ENCODE measurements at places on chromosomes 1 and 21. TPM values are rescaled to one million over a fixed set of nuclear protein-coding genes. Genes with fewer than 3 reads are reported as not detected.

- peak; percentile 73 for DNase-seq
Measured at GRCh38 chr1:157968508-157968907, 24.9 kb upstream of the KIRREL1 start.

- DNase-seq, result no peak
Measured at GRCh38 chr1:110915804-110916203, 42.9 kb downstream of the CD53 start.

GRCh38 chr1:109763646-109764415 is at the start of gene EPS8L3:
TSS of gene EPS8L3 (minus strand) at chr1:109763923. CDS start at chr1:109761749, 2,174 bp downstream.
- no peak for DNase-seq

DNA sequence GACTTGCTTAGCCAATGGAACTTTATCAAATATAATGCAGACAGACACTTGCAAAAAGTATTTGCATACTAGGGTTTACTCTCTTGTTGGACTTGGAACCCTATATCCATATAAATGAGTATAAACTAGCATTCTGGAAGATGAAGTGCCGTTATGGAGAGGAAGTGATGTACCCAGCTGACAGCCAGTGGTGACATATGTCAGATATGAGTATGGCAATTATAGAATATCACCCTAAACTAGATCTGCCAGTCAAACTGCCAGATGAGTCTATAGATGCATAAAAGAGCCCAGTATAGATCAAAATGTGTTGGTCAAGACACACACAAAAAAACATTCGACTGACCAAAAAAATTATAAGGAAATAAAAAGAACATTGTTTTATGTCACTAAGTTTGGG is 739.3 kb downstream of the PLA2G4A start:
- DNase-seq, result no peak

- DNase-seq, result no peak
Measured at GRCh38 chr1:44792736-44793502, 4.9 kb upstream of the BEST4 start.

DNA sequence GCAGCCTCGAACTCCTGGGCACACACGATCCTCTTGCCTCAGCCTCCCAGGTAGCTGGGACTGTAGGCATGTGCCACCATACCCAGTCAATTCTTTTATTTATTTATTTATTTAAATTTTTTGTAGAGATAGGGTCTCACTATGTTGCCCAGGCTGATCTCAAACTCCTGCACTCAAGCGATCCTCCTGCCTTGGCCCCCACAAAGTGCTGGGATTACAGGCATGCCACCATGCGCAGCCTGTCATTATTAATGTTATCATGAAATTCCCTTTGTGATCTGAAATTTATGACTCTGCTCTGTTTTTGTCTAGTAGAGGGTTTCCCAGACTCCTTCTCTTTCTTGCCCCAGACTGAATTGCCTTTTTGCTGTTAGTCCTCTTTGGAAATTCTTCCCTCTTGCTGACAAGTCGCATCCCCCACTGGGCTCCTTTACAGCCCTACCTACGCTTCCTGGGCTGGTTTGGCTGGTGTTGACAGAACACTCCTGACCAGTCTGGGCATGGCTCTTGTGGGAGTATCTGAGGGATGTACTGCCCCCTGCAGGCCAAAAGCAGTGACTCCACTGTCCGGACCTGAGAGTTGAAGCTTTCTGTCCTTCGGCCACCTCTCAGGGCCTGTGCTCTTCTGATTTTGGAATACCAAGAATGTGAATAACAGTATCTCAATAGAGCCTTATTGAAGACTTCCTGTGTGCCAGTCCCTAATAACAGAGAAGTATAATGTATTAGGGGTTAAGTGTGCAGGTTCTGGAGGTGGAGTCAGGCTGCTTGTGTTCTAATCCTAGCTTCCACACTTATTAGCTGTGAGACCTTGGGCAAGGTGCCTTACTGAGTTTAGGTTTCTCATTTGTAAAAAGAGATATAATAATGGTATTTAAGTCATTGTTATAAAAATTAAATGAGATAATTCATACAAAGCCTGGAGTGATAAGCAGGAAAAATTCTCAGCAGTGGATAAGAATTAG is 28.2 kb downstream of the TCEANC2 start:
- peak; percentile 56 for DNase-seq

DNA sequence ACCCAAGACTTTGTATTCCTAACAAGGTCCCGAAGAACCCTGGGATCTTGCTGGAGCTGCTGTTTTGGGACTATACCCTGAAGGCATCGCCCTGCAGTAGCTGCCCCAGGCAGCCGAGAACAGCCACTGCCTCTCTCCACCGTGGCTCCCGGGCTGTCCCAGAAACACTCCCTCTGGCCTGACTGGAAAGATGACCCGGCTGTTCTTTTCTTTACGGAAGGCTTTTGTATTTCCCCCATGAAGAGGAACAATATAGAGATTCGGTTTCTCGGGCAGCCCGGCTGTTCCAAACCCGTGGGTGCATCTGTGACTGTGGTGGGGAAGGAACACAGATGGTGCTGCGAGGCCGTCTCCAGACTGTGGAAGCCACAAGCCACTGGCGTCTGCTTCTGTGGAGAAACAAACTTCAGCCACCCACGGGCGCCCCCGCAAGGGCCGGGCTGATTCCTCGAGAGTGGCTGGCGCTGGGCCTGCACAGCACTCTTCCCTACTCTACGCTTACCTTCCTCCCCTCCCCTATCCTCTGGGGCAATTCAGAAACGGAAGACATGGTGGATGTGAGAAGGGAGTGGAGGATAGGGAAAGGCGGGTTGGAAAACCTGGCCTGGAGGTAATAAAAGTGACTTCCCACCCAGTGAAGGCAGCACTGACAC is 33.7 kb upstream of the VASH2 start:
- no peak for DNase-seq

DNA sequence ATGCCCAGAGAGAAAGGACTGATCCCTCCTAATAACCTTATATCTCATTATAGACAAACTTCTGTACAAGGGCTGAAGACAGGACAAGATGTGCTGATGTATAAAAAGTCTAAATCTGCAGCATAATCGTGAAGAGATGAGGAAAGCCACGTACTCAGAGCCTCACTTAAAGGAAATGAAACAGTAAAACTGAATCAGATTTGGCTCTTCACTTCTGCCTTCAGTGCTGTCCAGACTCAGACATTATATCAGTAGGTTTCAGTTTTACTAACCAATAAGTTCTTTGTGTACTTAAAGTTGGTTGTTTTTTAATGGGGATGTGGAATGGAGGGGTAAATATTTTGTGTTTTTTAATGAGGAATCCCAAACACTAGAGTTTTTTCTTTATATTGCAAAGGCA is 45.3 kb upstream of the RGS1 start:
- no peak for DNase-seq

- no peak for DNase-seq
Measured at GRCh38 chr1:43836267-43836951, 97.2 kb upstream of the ARTN start.

GRCh38 chr1:61620536-61620935 is 104.4 kb downstream of the TM2D1 start:
- DNase-seq, result no peak

DNA sequence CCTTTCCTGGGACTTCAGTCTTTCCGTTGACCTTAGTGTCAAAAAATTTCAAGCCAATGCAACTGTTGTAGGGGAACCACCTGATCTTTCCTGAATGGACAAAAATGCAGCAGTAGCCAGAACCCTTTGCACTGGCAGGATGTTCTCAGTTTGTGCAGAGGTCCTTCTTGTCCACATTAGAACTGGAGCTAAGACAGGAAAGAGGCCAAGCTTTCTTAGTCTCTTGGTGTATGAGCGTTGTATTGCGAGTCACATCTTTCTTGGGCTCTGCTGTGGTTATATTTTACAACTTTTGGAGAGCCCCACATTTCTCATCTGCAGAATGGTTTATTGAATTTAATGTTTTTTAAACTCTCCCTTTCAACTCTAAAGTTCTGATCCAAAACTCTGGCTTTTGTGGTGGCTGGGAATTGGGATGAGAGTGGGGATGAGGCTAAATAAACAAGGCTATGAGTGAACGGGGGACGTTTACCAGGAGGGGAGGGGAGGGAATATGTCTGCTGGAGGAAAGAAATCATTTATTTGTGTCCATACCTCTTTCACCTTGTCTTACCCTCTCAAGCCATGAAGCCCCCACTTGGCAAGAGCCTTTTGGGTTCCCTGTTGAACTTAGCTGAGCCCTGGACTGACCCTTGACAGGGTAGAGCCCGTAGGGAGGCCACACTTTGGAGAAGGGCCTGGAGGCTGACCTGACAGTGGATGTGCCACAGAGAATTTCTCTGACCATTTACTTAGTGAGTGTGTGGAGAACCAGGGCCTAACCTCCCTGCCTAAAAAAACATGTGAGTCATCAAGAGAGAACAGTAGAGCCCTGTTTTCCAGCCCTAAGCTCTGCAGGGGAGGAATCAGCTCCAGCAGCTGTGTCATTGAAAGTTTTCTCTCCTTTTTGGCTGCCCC is 586 bp downstream of the CHI3L2 start:
- peak; percentile 81 for DNase-seq

- no peak for DNase-seq
Measured at GRCh38 chr1:192986110-192986747, 72.9 kb downstream of the UCHL5 start.

GRCh38 chr21:34882719-34883131 is 166.4 kb downstream of the RUNX1 start:
- DNase-seq, result no peak

DNA sequence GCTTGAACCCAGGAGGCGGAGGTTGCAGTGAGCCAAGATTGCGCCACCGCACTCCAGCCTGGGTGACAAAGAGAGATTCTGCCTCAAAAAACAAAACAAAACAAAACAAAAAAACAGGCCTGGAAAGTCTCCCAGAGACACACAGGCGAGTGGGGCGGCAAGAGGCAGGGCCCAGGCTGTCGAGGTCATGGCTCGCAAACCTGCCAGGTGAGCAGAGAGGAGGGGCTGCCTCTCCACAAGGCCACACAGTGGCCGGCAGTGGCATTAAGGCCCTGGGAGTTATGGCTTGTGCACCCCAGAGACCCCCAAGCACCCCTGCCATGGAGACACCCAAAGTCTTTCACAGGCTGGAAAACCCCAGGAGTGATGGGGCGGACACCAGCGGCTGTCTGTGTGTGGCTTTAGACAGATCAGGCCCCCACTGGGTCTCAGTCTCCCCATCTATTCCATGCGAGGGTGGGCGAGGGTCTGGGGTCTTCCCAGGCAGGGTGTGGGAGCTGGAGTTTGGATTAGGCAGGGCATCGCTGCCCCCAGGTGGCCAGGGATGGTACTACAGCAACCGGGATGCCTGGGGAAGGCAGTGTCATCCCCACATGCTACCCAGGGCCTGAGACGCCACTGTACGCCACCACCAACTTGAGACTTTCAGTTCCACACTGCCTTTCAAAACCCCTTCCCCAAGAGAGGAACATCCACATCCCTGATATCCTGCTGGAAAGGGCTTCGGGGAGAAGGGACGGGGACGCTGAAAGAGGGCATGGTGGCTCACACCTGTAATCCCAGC is 7.3 kb upstream of the CTRC start:
- peak; percentile 12 for DNase-seq

DNA sequence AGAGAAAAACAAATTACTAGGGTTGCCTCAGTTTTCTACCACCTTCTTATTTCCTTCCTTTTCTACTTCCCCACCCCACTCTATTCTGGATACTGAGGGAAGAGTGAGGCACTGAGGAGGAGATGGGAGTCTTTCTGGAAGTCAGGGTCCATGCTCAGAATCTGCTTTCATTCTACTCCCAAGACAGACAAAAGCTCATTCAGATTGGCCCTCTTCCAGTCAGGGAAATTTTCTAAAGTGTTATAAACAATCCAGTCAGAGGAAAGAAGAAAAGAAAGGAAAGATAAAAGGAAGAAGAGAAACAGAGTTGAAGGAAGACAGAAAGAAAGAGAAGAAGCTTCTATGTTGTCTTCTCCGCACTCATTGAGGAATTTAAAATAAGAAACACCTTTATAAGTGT is 228.6 kb downstream of the COP1 start:
- no peak for DNase-seq

- peak; percentile 28 for DNase-seq
Measured at GRCh38 chr1:70146488-70146887, 58.9 kb downstream of the LRRC40 start.

DNA sequence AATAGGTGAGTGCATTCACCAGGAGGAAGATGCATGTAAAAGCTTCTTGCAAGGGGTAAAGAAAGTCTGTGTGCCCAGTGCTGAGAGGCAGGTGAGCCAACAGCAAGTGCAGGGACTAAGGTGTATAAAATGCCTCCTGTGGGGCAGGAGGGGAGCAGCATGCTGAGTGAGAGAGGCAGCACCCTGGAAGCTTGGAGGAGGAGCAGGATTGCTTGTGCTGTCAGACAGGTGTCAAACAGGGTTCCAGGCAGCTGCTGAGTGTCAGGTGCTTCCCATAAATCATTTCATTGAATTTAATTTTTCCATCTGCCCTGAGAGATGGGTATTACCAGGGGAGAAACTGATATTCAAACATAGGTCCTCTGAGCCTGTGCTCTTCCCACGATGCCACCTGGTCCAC is 13.9 kb downstream of the BSND start:
- DNase-seq, result no peak

- DNase-seq, result no peak
Measured at GRCh38 chr1:27686223-27686990, 14.4 kb upstream of the IFI6 start.

Gene TTC24
- not detected for total RNA-seq

Gene LCE3E
- not detected for total RNA-seq

Gene NBPF4
- total RNA-seq, result not detected

Gene HAPLN2
- total RNA-seq, result not detected

Gene CNKSR1
- 0.24 TPM for total RNA-seq

Gene RGS2
- total RNA-seq, result 5.9 TPM
